ENCODE measurements at places on chromosomes 1 and 21. TPM values are rescaled to one million over a fixed set of nuclear protein-coding genes. Genes with fewer than 3 reads are reported as not detected.

GRCh38 chr1:203170625-203171330 lies 4.8 kb downstream of the MYBPH start:
- no peak for DNase-seq

DNA sequence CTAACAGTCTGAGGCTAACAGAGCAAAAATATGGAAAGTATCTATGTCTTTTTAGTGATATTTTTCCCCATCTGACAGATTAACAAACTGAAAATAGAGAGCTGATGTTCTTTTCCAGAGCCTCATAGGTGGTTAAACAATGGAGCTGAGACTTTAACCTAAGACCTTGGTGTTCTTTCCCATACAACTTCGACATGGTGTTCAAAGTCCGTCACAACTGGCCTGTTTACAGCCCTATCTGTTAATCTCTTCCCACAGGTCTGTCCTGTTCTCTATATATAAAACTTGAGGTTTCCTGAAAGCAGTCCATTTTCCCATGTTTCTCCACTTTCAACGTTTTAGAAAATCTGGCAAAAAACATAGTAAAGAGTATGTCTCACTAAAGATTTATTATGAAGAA lies 395.7 kb downstream of the BRINP2 start:
- DNase-seq = no peak

DNA sequence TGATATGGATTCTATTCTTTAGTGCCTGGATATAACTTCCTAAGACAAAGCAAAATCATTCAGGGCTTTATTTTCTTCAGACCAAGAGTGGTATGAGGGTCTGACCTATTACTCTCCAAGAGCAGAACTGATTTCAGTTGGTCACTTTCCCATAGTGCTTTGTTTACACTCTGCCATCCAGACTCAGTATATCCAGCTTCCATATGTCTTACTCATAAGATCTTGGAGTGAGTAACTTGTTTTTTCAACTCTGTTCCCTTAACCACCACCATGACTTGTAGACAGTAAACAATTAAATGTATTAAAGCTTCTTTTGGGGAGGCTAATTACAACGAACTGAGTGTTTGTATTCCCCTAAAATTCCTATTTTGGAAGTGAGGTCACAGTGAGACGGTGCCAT lies 83.4 kb downstream of the USP24 start:
- no peak for DNase-seq

DNA sequence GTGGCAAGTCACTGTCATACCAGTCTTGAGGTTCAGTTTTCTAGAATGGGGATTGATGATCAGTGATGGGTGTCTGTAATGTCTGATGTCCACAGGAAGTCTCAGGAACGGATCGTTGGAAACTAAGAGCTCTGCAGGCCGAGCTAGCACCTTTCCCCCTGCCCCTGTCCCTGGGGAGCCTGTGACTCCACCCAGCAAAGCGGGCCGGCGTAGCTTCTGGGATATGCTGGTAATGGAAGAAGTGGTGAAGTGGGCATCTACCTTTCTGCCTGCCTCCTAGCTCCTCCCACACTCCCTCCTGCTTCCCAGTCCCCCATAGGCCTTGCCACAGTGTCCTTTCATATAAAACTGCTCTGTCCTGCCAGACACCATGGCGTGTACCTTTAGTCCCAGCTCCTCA lies 13.4 kb downstream of the HYI start:
- DNase-seq = no peak

- no peak for DNase-seq
Observed at GRCh38 chr1:110591956-110592355, 14.2 kb downstream of the KCNA2 start.

GRCh38 chr1:147664206-147664605 lies 6.1 kb downstream of the ACP6 start:
- no peak for DNase-seq

DNA sequence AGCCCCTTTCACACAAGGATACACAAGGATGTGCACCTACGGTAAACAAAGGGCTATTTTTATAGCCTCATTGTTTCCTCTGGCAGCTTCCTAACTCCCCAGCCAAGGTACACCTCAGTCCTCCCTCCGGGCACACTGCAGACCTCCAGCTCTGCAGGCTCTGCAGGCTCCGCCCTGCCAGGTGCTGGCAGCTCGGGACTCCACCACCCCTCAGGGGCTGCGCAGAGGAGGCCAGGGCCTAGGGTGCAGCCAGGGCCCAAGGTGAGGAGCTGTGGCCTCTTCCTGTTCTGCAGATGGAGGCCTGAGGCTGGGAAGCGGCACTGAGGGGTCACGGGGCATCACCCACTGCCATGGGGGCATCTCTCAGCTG lies 19.8 kb upstream of the CLSTN1 start:
- no peak for DNase-seq

MAN1C1 gene
- total RNA-seq = 3.1 TPM

DNA sequence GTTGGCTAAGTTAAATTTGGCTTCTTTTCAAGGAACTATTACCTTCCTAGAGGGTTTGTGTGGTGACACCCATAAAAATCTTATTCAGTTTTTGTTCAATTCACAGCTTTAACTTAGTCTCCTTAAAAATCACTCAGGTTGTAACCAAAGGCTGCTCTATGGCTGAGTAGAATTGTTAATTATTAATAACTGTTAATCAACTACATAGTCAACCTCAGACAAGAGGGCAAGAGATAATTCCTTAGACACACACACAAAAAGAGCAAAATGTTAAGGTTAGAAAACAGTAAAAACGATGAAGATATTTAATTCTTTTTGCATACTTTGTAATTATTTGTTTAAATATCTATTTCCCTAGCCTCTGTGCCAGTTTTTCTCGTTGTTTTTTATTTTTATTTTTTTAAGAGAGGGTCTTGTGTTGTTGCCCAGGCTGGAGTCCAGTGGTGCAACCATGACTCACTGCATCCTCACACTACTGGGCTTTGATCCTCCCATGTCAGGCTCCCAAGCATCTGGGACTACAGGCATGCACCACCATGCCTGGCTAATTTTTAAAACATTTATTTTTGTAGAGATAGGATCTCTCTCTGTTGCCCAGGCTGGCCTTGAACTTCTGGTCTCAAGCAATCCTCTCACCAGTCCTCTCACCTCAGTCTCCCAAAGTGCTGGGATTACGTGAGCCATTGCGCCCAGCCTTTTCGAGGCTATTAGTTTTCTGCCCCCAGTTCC lies 215.2 kb downstream of the DISC1 start:
- DNase-seq = no peak

GRCh38 chr1:228500143-228500734 lies 13.1 kb downstream of the RNF187 start:
- no peak for DNase-seq

DNA sequence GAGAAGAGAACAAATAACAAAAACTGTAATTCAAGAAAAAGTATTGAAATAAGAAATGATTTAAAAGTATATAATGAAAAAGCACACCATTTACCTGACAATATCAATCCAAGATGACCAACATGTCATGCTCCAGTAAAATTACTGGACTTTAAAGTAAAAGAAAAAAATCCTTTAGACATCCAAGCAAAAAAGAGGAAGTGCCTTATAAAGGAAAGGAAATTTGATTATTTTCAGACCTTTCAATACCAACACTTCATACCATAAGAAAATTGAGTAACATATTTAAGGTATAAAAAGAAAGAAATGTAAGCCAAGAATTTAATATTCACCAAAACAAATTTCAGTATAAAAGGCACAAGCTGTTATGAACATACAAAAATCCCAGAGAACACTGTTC lies 46.2 kb upstream of the SSX2IP start:
- no peak for DNase-seq

DNA sequence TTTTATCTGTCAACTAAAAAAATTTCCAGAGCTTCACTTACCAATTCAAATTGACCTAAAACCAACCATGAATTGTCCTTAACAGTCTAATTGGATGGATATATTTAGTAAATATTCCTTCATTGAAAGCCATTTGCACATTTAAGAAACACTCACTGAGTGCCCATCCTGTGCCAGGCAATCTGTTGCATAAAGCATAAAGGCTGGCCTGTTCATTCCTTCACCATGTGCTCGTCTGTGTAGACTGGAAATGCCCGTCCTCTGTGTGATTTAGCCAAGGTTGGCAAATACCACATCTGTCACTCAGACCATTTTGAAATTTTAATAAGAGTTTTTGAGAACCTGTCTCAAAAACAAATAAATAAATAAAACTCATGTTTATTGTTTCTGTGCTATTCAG lies 57.1 kb downstream of the ZNF684 start:
- no peak for DNase-seq

- no peak for DNase-seq
Observed at GRCh38 chr1:87132284-87132870, 196.3 kb upstream of the LMO4 start.

NBPF6 gene
- not detected for total RNA-seq

GPR137B gene
- 10.2 TPM for total RNA-seq

- DNase-seq = no peak
Observed at GRCh38 chr21:46006547-46007491, 25.2 kb downstream of the COL6A1 start.

GRCh38 chr1:41282679-41283317 lies 40.7 kb upstream of the SCMH1 start:
- peak; percentile 57 for DNase-seq

MYBPH gene
- not detected for total RNA-seq

C1orf53 gene
- 2.0 TPM for total RNA-seq

DNA sequence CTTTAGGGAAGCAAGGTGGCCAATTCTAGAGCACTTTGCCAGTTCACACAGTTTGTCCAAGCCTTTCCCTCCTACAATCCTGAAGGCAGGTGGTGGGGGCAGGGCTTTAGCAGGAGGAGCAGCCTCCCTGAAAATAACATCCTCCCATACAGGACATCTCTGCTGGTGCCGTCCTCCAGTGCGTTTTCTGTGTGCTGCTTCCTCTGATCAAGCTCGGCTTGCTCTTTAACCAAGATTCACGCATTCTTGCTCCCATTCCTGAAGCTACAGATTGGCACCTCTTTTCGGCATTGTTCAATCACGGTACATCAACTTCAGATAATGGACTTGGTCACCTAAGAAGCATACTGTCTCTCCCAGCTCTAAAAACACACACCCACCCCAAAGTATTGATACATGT lies 7.5 kb upstream of the DPT start:
- DNase-seq = no peak

- DNase-seq = peak; percentile 50
Observed at GRCh38 chr1:205915354-205915990, 27.8 kb downstream of the SLC26A9 start.

GRCh38 chr1:170067253-170067819 lies 7.2 kb downstream of the KIFAP3 start:
- DNase-seq = peak; percentile 69

CD53 gene
- total RNA-seq = not detected

DNA sequence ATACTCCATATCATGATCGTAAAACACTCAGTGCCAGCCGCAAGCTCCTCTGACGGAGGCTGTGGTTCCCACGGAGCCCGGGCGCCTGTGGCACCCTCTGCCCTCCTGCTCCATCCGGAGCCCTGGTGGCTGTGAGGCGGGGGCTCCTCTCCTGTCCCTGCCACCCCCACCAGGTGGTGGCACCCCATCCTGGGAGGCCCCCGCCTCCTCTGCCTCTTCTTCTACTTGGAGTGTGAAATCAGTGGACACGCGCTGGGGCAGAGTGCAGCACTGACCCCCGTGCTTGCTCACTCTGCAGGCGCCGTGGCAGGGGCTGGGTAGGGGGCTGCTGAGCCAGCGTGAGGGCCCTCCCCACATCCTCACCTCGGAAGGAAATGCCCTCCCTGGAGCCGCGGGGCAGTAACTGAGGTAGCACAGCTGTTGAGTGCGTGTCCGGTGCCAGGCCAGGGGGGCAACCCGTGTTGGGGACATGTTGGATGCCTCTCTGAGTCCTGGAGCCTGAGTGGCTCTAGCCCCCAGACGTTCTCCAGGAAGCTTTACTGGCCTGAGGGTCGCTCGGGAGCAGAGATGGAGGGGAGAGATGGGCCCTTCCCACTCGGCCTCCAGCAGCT lies 58.7 kb upstream of the ABCG1 start:
- DNase-seq = no peak

DNA sequence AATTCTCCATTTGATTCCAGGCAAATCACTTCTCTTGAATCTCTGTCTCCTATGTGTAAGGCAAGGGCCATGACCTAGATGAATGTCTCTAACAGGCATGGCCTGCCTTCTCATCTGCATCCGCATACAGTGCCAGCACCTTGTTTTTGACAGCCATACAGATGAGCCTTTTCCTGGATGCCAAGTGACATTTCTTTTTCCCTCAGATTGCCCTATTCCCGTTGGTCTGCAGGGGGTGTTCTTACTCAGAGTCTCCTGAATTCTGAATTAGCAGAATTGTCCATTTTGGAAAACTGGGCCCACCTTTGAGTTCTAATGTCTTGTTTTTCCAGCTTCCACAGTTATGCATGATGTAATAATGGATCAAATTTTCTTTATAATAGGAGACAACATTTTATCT lies 88.0 kb upstream of the ADAR start:
- DNase-seq = peak; percentile 42

DNA sequence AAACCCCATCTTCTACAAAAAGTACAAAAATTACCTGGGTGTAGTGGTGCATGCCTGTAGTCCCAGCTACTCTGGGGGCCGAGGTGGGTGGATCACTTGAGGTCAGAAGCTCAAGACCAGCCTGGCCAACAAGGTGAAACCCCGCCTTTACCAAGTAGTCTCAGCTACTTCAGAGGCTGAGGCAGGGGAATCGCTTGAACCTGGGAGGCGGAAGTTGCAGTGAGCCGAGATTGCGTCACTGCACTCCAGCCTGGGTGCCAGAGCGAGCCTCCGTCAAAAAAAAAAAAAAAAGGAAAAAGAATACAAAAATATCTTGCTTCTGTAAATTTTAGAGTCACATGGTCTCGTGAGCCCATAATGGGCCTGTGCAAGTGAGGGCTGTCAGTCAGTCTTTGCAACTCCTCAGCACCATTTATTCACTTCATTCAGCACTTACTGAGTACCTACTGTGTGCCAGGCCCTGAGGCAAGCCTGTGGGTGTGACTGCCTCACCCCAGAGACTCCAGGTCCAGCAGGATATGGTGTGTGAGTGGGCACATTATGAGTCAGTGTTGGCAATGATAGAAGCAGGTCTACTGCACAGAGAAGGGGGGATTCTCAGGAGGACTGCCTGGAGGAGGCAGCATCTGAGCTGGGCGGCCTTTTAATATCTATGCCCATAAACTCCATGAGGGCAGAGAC lies 46.8 kb upstream of the TARDBP start:
- no peak for DNase-seq

DNA sequence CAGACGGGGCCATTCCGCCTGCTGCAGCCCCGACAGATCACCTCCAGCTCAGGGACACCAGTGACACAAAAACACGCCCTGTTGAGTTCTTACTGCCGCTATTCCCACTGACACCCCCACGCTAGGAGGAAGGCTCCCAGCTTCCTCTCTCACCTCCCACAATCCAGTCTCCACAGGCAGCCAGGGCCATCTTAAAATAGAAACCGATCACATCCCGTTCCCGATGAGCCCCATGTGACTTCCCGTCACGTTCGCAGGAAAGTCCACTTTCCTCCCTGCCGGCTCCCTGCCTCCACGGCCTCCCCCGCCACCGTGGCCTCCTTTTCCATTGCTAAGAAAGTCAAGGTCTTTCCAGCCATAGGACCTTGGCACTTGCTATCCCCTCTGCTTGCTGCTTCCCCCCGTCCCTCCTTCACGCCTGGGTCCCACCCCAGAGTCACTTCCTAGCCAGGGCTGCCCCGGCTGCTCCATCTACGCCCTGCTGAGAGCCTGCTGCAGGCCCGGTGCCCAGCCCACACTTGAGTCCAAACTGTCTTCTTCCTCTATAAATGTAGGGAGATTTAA lies 24.0 kb upstream of the DDOST start:
- DNase-seq = peak; percentile 82

CD1B gene
- not detected for total RNA-seq

RNF207 gene
- 37.6 TPM for total RNA-seq

GRCh38 chr1:164648636-164649035 lies 89.7 kb downstream of the PBX1 start:
- no peak for DNase-seq

C4BPB gene
- total RNA-seq = 0.34 TPM

FCRL3 gene
- not detected for total RNA-seq
